ENCODE measurements at places on chromosomes 7 and 10. TPM values are rescaled to one million over a fixed set of nuclear protein-coding genes. Genes with fewer than 3 reads are reported as not detected.

Gene CYP2C19
- total RNA-seq, result not detected

Gene RNF133
- total RNA-seq, result not detected

Gene ASZ1
- not detected for total RNA-seq

Gene KNDC1
- total RNA-seq, result 0.54 TPM

Gene PKD1L1
- total RNA-seq, result 0.44 TPM

Gene GNAT3
- not detected for total RNA-seq

Gene TMEM196
- not detected for total RNA-seq

Gene MYH16
- total RNA-seq, result not detected

- H3K4me3 ChIP-seq, result no peak overlapping the region
- DNase-seq, result no peak
- no peaks in the 10 kb centered on the region for H3K4me1 ChIP-seq
- no peak overlapping the region for H3K27ac ChIP-seq
- no peaks in the 10 kb centered on the region for H3K27me3 ChIP-seq
- H3K36me3 ChIP-seq, result no peaks in the 10 kb centered on the region
Observed at GRCh38 chr7:12434012-12434642, 30.5 kb upstream of the VWDE start.

DNA sequence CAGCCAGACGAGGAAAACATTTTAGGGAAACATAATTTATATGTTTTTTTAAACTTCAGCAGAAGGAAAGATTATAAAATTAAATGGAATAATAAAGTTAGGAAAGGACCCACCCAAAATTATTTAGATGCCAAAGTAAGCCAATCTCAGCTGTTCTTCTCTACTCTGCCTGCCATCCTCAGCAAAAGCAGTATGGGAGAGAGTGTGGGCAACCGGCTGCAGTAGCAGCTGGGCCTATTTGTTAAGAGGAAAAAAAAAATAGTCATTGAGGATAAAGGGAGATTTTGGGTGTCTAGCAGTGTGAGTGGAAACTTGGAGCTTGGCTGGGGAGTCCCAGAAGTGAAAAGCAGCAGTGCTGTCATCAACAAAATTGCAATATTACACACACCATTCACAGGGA, 15.4 kb downstream of the SEMA3E start:
- no peaks in the 10 kb centered on the region for H3K27me3 ChIP-seq
- H3K4me3 ChIP-seq, result no peak overlapping the region
- no peak overlapping the region for H3K27ac ChIP-seq
- no peak for DNase-seq
- no peaks in the 10 kb centered on the region for H3K36me3 ChIP-seq

DNA sequence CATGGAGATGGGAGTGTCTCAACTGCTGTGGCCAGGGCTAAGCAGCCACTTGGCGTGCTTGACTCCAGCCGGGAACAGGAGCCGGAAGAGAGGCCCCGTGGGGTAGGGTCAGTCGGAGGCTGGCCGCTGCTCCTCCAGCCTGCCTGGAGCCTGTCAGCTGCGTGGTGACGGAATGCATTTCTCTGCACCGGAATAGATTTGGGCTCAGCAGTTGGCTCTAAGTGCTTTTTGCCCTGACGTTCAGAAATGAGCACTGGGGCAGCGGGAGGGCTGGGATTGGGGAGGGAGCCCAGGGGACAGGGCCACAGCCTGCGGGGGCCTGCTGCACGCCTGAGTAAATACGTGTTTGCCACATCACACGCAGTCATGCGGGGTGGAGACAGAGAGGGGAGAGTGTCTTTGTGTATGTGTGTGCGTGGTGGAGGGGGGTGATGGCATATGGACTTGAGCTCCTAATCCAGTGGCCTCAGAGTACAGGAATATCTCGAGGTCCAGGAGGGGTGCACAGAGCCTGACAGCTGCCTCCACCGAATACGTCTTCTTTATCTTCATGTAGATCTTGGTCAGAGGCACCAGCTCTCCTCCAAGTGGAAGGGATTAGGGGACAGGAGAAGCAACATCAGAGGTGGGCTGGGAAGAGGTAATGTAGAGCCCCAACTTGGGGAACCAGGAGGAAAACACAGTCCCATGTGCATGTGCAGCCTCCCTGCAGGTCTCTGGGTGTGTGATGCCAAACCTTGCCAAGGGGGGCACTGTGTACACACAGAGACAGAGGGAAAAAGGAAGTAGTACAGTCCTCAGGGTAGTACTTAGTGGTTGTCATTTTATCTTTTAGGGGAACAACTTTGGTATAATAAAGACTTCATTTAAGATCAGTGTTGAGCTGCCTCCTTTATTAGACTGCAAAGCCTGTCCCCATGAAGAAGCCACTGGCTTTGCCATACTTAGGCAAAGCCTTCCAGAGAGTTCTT, 151.4 kb downstream of the CDH23 start:
- H3K36me3 ChIP-seq, result no peaks in the 10 kb centered on the region
- peaks cover 13% of the 10 kb centered on the region for H3K27me3 ChIP-seq
- H3K4me3 ChIP-seq, result no peak overlapping the region
- DNase-seq, result no peak
- no peak overlapping the region for H3K27ac ChIP-seq

DNA sequence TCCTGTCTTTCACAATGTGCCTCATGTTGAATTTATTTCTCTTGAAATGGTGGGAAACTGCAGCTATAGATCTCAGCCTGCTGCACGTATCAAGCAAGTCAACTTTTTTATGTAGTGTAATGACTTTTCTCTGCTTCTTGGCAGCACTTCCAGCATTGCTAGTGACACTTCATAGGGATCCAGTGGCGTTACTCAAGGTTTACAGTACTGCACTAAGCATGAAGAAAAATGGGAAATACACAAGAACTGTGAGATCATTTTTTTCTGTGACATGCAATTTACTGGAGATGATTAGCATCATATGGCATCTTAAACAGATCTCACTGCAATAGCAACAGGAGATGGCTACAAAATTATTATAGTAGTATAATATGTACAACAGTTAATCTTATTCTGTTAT, 90.9 kb downstream of the POLR1F start:
- DNase-seq, result no peak
- no peaks in the 10 kb centered on the region for H3K36me3 ChIP-seq
- no peak overlapping the region for H3K4me3 ChIP-seq
- no peak overlapping the region for H3K27ac ChIP-seq

DNA sequence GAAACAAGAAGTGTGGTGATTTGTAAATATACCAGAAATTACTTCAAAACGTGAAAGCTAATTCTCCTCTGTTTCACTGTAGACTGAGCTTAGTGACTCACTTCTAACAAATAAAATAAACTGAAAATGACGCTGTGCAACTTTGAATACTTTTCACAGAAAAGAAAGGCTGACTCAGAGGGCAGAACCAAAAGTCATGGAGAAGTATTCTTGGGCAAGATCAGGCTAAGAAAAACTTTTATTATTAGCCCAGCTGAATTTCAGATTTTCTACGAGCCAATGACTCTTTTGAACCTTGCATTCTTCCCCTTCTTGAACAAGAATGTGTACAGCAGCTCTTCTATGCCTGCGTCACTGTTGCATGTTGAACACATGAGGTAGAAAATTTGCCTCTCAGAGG, 527.3 kb upstream of the GHITM start:
- no peaks in the 10 kb centered on the region for H3K36me3 ChIP-seq
- H3K27me3 ChIP-seq, result no peaks in the 10 kb centered on the region
- H3K27ac ChIP-seq, result no peak overlapping the region
- no peak for DNase-seq
- H3K4me1 ChIP-seq, result no peaks in the 10 kb centered on the region
- no peak overlapping the region for H3K4me3 ChIP-seq

GRCh38 chr7:95201727-95202126, 122.6 kb downstream of the PON1 start:
- no peaks in the 10 kb centered on the region for H3K4me1 ChIP-seq
- H3K27me3 ChIP-seq, result no peaks in the 10 kb centered on the region
- H3K36me3 ChIP-seq, result no peaks in the 10 kb centered on the region
- no peak overlapping the region for H3K4me3 ChIP-seq
- DNase-seq, result no peak
- no peak overlapping the region for H3K27ac ChIP-seq

GRCh38 chr7:1947586-1948217, 277.6 kb downstream of the ELFN1 start:
- no peak for DNase-seq
- no peak overlapping the region for H3K27ac ChIP-seq
- no peak overlapping the region for H3K4me3 ChIP-seq
- H3K4me1 ChIP-seq, result peaks cover 20% of the 10 kb centered on the region
- H3K36me3 ChIP-seq, result peaks cover 2% of the 10 kb centered on the region

DNA sequence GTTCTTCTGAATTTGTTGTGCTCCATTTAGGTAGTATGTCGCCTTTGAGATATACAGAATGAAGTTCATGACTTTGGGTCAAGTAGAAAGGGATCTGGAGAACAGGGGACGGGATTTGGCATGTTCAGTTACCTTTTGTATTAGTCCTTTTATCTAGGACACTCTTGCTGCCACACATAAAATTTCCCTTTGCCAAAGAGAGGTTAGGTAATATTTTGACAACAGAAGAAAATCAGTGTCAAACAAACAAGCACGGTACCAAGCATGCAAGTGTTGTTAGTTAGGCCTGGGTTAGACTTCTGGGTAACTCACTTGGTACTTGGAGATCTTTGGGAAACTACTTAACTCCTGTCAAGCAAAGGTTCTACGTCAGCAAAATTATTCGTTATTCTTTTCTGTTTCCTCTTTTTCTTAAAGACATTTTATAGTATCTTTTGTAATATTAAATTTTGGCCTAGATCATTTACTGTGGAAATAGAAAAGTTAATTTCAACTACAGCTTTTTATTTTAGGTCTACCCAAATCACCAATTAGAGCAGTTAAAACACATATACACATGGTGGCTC, 116.7 kb downstream of the PLXDC2 start:
- no peak overlapping the region for H3K4me3 ChIP-seq
- DNase-seq, result no peak
- no peaks in the 10 kb centered on the region for H3K27me3 ChIP-seq
- H3K27ac ChIP-seq, result no peak overlapping the region
- H3K36me3 ChIP-seq, result no peaks in the 10 kb centered on the region

DNA sequence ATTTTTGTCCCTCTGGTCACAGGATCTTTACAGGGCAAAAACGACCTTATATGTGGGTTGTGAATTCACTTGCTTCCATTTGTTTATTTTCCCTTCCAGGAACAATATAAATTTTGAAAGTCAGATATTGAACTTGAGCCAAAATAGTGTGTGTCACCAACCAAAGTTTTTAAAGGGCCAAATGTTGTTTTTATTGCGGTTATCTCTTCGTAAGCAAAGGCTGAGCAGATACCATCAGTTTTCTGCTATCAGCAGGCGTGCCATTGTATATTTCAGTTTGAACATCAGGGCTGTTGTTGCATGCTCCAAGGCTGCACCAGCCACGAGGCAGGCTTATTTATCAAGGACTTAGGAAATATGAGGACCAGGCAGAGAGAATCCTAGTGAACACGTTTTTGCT, 160.3 kb downstream of the PAXIP1 start:
- no peak overlapping the region for H3K4me3 ChIP-seq
- H3K27me3 ChIP-seq, result peaks cover 2% of the 10 kb centered on the region
- no peak overlapping the region for H3K27ac ChIP-seq
- no peak for DNase-seq
- no peaks in the 10 kb centered on the region for H3K4me1 ChIP-seq
- H3K36me3 ChIP-seq, result no peaks in the 10 kb centered on the region

GRCh38 chr10:4243651-4244050, 458.6 kb upstream of the KLF6 start:
- H3K36me3 ChIP-seq, result no peaks in the 10 kb centered on the region
- no peak overlapping the region for H3K27ac ChIP-seq
- no peaks in the 10 kb centered on the region for H3K27me3 ChIP-seq
- H3K4me3 ChIP-seq, result no peak overlapping the region
- no peaks in the 10 kb centered on the region for H3K4me1 ChIP-seq
- no peak for DNase-seq

- H3K36me3 ChIP-seq, result peaks cover 3% of the 10 kb centered on the region
- H3K4me3 ChIP-seq, result peak overlapping the region; percentile 84
- no peaks in the 10 kb centered on the region for H3K27me3 ChIP-seq
- peak overlapping the region; percentile 77 for H3K27ac ChIP-seq
- peaks cover 25% of the 10 kb centered on the region for H3K4me1 ChIP-seq
Observed at GRCh38 chr7:106110885-106111654, 1.0 kb downstream of the SYPL1 start.

DNA sequence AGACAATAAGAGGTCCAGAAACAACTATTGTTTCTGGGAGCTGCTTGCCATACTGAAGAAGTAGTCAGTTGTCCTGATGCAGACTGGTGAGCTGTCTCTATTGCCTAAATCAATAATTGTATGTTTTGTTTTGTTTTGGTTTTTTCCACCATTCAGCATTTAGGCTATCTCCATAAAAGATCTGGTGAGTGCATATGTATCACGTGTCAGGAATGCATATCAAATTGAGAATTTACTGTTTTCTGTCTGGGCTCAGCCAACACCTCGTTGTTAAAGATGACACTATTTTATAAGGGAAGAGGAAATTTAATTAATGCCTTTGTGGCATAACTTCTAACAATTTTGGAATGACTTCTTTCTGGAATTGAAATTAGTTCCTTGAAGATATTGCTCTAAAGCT, 66.2 kb downstream of the SORCS1 start:
- H3K27ac ChIP-seq, result no peak overlapping the region
- no peak for DNase-seq
- H3K36me3 ChIP-seq, result no peaks in the 10 kb centered on the region
- no peak overlapping the region for H3K4me3 ChIP-seq

- no peaks in the 10 kb centered on the region for H3K36me3 ChIP-seq
- H3K4me1 ChIP-seq, result no peaks in the 10 kb centered on the region
- H3K27me3 ChIP-seq, result peaks cover 13% of the 10 kb centered on the region
- DNase-seq, result no peak
- no peak overlapping the region for H3K4me3 ChIP-seq
Observed at GRCh38 chr7:92421676-92422435, 25.4 kb upstream of the GATAD1 start.

DNA sequence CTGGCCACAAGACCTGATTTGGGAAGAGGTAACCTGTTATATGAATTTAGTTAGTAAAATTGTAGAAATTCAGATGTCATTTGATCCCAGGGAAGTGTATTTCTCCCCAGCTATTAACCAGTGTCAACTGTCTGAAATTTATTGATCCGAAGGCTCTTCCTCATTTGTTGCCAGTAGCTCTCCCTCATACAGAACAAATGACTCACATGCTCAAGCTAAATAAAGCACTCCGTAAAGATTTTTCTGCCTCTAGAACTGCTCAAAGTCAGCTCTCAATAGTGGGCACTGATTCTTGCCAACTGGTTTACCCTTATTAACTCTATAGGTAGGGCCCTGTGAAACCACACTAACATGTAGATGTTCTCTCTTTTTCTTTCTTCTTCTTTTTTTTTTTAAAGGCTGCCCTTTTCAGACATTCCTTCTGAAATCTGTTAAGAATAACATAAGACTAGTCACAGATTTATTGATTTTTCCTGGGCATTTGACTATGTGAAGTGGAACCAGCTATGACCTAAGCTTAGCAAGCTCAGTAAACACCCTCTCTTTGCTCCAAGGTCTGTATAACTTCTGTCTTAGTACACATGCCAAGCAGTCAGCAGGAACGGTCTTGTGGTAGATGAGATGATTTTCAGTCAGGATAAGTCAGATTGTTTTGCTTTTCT, 21.8 kb downstream of the RPA3 start:
- DNase-seq, result no peak
- no peaks in the 10 kb centered on the region for H3K36me3 ChIP-seq
- no peaks in the 10 kb centered on the region for H3K27me3 ChIP-seq

DNA sequence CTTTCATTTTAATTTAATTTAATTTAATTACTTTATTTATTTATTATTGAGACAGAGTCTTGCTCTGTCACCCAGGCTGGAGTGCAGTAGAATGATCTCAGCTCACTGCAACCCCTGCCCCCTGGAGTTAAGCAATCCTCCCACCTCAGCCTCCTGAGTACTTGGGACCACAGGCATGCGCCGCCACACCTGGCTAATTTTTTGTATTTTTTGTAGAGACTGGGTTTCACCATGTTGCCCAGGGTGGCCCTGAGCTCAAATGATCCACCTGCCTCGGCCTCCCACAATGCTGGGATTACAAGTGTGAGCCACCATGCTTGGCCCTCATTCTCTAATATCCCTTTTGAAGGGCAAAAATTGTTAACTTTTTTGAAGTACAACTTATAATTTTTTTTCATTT, 92.9 kb downstream of the XRCC2 start:
- H3K36me3 ChIP-seq, result no peaks in the 10 kb centered on the region
- H3K4me1 ChIP-seq, result no peaks in the 10 kb centered on the region
- H3K27me3 ChIP-seq, result peaks cover 3% of the 10 kb centered on the region
- H3K4me3 ChIP-seq, result no peak overlapping the region

Measured in T-cell (primary cell).